IMR-90 (cell line): ENCODE measurements at places on chromosomes 7 and 10. TPM values are rescaled to one million over a fixed set of nuclear protein-coding genes. Genes with fewer than 3 reads are reported as not detected.

DNA sequence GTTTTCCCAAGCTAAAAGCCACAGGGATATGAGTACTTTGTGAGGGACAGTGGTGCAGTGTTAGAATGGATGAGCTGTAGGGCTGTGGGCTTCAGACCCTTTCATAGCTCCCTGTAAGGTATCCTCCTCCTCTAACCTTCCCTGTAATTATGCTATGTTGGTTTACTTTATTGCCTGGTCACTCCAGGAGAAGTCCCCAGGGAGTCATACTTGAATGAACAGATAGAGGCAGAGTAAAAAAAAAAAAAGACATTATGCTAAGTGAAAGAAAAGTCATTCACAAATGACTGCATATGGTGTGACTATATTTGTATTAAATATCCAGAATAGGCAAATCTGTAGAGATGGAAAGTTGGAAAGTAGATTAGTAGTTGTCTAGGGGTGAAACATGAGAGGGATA, 434.4 kb downstream of the AUTS2 start:
- no peak for DNase-seq

DNA sequence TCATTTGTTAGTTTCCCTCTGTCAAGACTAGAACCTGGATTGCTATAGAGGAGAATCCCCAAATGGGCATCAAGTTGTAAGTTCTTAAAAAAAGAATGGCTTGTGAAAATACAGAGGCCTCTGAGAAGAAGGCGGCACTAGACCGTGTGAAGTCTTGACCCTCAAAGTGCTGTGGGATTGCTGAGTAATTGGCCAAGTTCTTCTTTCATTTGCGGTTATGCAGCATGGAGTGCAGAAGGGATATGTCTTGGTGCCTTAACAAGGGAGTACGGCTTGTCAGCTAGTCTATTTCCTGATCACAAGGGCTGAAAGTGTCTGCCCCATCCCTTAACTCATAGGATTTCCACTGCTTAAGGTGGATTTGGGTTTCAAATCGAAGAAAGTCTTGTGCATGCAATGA, 81.2 kb downstream of the MKX start:
- DNase-seq = no peak

GRCh38 chr10:103757531-103758293, 97.7 kb downstream of the SH3PXD2A start:
- DNase-seq = peak; percentile 88

- DNase-seq = peak; percentile 42
These were observed 47.4 kb downstream of the ORC5 start for GRCh38 chr7:104160375-104160774.

DNA sequence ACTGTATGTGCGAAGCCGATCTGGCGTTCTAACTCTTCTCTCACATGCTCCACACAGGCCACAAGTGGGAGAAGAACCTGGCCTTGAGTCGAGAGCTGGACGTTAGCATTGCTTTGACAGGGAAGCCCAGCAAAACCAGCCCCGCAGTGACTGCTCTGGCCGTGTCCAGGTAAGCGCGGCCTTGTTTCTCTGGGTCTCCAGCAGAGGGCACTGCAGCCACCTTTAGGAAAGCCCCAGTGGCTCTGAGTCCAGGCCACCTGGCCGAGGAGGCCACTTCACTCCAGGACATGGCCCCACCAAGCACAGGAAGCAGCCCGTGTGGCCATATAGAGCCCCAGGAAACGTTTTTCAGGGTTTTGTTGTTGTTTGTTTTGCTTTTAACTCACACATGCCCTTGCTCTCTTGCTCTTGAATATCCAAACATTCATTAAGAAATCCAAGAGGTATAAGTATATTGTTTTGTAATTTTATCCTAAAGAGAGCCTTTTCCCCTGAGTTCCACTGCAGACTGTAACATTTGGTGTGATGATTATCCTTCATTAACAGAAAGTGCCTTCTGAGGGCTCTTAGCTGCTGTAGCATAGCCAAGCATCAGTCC, 41.8 kb upstream of the LRRC18 start:
- peak; percentile 41 for DNase-seq

DNA sequence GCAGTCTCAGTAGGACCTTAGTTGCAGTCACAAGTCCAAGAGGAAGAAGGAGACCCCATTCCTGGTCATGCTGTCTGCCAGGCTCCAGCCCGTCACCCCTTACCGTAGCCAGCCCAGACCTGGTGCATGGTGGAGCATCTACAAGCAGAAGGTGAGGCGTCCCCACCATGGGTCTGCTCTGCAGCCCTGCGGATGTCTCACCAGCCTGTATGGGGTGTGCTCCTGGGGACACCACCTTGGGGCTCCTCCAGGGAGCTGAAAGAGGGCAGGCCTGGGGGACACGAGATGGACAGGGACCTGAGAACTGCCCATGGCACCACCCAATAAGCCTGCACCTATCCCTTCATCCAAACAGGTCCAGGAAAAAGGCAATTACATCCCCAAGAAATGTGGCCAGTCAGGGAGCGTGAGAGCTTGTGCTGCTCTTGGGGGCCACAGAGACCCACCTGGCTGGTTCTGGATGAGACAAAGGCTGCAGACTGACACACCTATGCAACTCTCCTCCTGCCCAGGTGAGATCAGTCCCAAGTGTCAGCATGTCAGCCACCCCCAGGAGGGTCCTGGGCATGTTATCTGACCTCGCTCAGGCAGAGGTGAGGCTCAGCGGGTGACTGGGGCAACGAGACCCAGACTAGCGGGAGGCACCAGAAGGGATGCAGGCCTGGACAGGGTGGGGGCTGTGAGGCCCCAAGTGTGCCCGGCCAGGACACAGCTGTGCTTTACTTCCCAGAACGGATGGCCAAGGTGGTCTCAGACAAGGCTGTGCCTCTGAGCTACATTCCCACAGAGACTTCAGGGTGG, 84.5 kb upstream of the RET start:
- no peak for DNase-seq

DNA sequence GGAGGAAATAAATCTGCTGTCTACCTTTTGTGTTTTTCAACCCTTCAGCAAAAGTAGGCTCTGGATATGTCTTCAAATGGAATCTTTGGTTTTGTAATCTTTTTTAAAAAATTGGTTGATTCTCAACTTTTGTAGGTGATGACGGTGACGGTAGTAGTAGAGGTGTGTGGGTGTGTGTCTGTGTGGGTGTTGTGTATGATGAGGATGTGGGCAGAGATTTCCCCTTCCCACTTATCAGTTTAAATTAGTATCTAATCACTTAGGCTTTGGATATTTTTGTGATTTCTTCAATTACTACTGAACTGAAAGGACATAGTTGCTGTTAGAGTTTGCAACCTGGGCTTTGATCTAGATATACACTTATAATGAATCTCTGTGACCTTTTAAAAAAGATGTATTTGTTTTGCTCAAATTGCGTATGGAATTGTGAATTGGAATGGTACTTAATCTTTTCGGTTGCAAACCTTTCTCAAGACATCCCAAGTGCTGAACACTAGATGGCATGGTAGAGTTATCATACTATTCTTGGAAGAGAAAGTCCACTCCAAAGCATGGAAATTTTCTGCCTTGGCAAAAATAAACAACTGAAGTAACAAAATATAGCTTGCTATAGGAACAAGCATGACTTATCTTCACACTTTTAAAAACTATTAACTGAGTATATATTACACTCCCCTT, 51.9 kb upstream of the A1CF start:
- peak; percentile 61 for DNase-seq

Gene GPR26
- polyA plus RNA-seq = not detected in 2 replicates

DNA sequence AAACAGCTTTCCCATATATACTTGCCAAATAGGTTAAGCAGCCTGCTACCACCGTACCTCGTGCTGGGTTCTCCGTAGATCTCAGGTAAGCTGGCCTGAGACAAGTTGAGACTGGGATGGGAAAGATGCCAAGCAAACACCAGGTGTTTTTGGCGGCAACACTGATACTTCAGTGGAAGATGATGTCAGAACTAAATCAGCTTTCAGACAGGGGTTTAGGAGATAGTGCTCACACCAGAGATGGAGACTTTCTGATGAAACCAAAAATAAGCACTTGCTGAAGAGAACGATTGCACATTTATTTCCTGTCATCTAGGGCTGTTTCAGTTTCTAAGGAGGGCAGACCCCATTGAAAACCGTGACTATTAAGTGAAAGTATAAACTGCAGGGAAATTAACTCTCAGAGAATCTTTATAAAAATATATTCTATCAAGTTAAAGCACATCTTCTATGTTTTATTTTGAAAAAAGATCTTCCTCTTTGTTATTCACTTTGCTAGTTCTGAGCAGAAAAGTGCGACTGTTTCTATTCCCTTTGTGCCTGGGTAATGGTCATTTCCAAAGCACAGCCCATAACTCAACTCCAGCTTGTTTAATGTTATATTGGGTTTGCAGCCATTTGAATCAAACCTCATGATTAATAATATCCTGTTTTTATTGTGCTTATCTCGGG, 149.9 kb downstream of the CPED1 start:
- DNase-seq = no peak

GRCh38 chr10:126126866-126127265, 230.5 kb downstream of the FANK1 start:
- DNase-seq = no peak

DNA sequence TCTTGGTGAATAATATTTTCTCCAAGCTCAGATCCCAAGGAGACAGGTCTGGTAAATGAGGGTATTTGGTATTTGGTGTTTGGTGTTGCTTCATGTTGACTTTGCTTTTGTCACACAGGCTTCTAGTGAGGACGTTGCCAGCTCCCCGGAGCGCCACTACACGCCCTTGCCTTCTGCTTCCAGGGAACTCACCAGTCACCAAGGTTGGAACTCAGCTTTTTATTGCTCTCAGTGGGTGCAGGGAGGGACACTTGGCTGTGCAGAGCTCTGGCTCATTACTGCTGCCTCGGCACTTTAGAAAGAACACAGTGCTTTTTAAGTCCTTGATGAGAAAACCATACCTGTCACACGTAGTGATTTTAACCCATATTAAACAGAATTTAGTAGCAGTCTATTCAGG, 892.9 kb downstream of the LRMDA start:
- DNase-seq = no peak

Gene PPP3CB
- 26.4 and 36.4 TPM in 2 replicates for polyA plus RNA-seq

DNA sequence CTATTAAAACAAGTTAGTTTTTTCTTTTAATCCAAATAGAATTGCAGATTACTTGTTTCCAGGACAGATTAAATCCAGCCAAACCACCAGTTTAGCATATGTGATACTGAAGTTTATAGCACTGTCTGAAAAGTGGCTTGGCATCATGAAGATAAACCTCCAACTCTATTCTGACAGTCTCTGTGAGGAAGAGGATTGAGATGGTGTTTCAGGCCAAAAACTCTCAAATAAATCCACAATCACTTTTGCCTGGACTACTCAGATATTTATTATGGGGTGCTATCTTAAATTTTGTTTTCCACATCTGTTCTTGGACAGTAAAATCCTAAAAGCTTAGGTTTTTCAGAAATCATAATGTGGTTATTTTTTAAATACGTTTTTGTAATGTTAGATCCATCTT, 161.7 kb upstream of the SEMA3C start:
- DNase-seq = no peak
